ENCODE measurements at places on chromosomes 12 and 14.

- DNase-seq, result no peak
These were observed 59.6 kb downstream of the DIP2B start for GRCh38 chr12:50564237-50564947.

- no peak for DNase-seq
These were observed 322.9 kb downstream of the DAD1 start for GRCh38 chr14:22266142-22266442.

DNA sequence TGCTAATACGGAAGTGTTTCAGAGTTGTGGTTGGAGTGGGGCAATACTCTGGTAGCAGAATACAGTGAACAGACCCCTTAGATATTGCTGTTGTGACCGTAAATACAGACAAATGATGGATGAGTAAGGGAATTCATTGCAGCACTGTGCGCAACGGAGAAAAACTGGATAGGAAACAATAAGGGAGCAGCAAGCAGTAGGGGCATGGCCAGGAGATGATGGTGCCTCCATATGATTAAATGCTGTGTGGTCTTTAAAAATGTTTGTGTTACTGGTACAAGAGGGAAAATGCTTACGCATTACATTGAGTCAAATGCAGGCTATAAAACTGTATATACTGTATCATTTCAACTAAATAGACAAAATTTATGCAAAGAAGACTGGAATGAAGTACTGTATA is 61.6 kb downstream of the EML1 start:
- DNase-seq, result no peak

GRCh38 chr12:89706986-89707702 is 1.5 kb downstream of the ATP2B1 start:
- DNase-seq, result no peak

- DNase-seq, result no peak
These were observed 30.4 kb downstream of the MANSC1 start for GRCh38 chr12:12319451-12320183.

DNA sequence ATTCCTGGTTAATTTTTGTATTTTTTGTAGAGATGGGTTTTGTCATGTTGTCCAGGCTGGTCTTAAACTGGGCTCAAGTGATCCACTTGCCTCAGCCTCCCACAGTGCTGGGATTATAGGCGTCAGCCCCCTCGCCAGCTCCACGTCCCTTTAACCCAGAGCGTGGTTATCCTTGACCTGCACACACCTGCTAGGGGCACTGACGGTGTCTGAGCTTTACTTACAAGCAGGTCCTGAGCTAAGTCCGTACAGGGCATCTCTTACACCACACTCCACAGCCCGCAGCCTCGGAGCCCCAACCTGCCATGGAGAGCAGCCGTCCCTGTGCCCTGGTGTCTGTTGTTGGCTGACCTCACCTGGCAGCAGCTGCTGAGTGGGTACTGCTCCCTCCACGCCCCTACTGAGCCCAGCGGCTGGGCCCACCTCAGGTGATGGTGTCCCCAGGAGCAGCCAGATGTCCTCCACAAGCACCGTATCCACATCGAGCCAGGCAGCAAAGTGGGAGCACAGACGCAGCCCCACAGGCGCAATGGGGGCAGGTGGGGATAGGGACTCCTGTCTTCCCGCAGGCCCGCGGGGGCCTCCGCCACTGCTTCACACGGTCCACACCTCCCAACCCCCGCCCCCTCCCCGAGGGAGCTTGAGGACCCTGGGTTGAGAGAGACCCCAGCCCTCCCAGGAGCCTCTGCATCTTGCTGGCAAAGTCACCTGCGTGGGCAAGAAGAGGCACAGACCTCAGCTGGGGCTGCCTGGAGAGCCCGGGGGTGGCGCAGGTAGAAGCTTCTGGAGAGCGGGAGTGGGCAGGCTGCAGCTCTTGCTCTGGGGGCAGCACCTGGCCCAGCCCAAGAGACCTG is 325.4 kb upstream of the SFSWAP start:
- no peak for DNase-seq

DNA sequence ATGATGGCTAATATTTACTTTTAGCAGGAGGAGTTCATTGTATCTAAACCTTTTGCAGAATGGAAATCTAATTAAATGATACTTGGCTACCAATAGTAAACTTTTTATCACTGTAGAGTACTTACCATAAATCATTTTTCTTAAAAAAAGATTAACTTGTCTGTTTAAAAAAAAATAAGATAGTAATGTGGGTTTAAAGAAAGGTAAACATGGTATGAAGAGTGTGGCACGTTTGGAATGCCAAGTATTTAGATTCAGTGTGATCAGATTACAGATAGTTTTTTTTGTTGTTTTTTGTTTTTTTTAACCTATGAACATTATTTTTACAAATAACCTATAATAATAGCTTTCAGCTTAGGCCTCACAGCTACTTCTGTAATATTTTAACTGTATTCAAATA is 25.8 kb downstream of the KTN1 start:
- no peak for DNase-seq

DNA sequence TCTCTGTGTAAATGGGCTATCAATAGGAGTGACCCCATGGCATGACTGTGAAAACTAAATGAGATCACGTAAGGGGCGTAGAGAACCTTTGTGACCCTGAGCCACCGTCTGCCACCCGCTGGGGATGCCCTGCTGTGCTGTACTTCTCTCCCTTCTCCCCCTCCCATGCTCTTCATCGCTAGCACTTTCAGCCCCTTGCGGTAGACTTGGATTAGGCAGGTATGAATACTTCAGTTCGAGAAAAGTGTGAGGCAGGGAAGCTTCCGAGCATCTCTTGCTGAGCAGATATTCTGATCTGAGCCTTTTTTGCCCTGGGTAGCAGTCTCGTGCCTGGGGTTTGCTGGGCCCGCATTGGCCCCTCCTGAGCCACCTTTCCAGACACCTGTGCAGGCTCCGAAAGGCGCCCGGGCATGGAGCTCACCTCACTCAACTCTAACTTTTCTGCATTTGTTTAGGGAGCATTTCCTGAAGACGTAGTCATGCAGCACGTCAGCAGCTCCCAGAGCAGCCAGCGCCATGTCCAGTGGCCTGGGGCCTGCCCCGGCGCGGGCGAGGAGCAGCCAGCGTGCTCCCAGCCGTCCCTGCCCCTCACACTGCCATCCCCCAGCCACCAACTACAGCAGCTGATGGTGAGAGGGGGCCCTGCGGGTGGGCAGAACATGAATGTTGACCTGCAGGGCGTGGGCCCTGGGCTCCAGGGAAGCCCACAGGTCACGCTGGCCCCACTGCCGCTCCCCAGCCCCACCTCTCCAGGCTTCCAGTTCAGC is 40.4 kb downstream of the DDX51 start:
- no peak for DNase-seq

GRCh38 chr12:91327131-91327530 is 144.5 kb upstream of the DCN start:
- DNase-seq, result no peak

GRCh38 chr12:48119834-48120195 is 651 bp downstream of the PFKM start:
- DNase-seq, result no peak

DNA sequence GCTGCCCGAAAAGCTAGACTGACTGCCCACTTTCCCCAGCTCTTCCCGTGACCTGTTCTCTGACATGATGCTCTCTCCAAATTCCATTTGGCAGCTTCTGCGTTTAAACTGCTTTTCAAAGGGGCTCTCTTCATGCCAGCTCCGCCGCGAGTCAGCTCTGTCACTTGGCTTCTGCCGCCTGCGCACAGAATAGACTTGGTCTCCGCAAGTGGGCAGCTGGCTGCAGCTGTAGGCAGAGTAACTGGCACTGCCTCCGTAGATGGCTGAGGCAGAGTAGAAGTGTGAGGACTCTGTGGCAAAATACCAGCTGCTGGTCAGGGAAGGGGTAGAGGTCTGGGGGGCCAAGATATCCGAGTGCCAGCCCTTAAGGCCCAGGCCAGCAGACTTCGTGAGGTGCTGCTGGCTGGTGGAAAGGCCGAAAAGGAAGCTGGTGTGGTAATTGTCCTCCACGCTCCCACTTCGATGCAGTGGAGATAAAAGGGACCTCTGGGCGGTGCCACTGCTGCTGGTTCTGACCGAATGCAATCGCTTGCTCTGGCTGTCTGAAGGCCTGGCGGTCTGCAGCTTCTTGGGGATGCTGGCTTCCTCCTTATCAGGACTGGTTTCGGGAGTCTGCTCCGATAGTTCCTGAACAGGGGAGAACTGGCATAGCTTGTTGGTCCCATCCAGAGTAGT is 85.7 kb downstream of the DUSP16 start:
- no peak for DNase-seq

DNA sequence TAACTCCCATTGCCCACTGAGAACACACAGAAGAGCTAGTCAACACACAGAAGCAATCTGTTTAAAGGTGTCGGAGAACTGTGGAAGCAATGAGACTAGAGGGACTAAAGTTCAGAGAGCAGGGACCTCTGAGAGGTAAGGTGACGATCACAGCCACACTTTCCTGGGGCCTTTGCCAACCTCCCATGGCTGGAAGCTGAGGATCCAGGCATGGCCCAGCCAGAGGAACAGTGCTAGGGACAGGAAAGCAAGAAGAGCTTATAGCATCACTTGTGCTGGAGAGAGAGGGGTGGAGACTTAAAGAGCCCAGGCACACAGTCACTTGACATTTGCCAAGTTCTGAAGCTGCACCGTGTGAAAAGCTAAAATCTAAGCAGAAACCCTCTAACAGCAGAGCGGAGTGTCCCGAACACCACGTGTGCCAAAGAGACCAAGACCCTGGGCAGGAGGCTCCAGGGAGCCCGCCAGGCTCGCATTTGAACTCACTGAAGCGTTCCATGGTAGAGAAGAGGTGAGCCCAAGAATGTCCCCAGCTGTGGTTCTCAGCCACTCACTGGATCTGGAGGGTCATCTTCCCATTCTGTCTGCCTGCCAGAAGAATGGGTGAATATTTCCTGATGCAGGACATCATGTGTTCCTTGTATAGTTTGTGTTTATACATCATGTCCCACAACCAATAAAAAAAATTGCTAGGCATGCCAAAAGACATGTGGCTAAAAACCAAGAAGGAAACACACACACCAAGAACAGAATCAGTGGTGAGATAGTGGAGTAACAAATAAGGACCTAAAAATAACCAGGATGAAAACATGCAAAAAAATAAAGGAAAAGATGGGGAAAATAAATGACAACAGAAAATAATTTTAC is 174.0 kb upstream of the C14orf180 start:
- no peak for DNase-seq

- DNase-seq, result no peak
These were observed 145.8 kb downstream of the DICER1 start for GRCh38 chr14:95011445-95012006.

DNA sequence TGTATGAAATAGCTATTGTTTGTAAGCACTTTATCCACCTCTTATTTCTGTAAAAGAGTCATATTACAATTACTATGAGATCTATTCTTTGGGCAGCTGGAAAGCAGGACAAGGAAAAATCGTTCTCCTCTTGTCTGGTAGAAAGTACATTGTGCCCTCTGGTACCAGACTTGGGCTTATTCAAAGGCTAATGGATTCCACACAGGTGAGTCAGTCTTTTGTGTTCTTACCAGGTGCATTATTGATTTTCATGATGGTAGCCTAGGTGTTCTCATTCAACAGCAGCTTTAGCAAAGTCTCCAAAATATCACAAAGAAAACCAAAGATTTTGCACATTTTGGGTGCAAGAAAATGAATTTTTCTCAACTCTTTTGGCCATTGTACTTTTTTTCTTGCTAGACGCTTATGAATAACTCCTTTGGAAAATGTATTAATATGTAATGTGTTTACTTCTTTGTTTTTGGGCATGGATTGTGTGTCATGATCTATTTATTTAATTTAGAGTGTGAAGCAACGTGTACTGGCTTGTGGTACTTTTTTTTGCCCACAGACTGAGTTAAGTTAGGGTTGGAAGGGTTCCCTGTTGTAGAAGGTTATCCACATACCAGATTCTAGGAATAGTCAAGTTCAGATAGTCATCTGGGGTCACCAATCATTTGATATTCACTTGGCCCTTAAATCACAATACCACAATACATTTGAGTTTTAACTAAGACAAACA is 26.2 kb downstream of the MNAT1 start:
- DNase-seq, result no peak

GRCh38 chr12:128266541-128267130 is 334 bp upstream of the TMEM132C start:
- no peak for DNase-seq

- DNase-seq, result no peak
These were observed 165.2 kb downstream of the VRK1 start for GRCh38 chr14:96962337-96962736.

DNA sequence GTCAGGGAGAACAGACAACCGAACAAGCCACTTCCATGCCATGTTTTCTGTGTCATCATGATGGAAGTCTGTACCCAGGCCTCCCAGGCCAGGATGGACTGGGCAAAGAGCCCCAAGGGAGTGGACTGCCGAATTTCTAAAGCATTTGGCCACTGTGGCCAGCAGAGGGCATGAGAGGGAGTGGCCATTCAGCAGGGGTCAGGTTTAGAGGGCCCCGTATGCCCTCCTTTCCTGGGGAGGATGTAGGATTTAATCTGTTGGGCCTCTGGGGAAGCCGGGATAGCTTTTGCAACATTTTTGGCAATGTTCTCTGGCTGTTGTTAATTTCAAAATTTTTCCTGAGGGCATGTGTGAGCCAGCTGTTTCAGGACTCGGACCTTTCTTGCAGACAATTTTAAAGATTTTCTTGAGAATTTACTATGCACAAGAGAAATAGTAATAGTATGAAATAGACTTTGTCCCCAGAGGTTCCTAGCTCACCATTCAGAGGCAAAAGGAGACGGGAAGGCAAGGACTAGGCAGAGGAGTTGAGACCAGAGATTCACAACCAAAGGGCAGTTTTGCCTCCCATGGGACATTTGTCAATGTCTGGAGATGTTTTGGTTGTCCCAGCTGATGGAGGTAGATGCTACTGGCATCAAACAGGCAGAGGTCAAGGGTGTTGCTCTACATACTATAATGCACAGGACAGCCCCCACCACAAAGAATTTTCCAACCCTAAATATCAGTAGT is 18.0 kb downstream of the ACACB start:
- DNase-seq, result no peak

- no peak for DNase-seq
These were observed 188.7 kb upstream of the ARID2 start for GRCh38 chr12:45540661-45541341.

DNA sequence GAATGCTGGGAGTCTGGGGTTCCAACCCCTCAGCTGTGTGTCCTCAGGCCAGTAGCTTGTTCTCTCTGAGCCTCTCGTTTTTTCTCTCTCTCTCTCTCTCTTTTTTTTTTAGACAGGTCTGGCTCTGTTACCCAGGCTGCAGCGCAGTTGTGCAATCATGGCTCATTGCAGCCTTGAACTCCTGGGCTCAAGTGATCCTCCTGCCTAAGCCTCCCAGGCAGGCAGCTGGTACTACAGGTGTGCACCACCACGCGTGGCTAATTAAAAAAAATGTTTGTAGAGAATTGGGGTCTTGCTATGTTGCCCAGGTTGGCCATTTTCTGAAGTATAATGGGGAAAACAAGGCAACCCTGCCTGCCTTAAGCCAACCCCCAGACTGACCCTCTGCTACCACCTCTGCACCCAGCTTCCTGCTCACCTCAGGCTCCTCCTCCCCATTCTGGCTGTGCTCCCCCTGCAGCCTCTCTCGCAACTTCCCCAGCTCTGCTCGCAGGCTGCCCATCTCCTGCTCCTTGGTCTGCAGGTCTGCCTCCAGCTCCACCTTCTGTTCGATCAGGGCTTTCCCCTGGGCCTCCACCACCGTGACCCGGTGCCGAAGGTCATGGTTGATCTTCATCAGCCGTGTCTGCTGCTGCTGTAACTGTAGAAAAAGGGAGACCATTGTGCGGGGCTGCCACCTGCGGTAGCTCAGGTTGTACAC is 35.2 kb downstream of the RILPL1 start:
- no peak for DNase-seq

- DNase-seq, result no peak
These were observed 34.1 kb upstream of the ERGIC2 start for GRCh38 chr12:29415111-29415510.

GRCh38 chr14:31717294-31718085 is 156.3 kb downstream of the NUBPL start:
- no peak for DNase-seq

GRCh38 chr12:103829092-103829491 is 11.9 kb downstream of the NT5DC3 start:
- DNase-seq, result no peak
